DMS79 (cell line): ENCODE measurements at places on chromosomes 4 and X.

DNA sequence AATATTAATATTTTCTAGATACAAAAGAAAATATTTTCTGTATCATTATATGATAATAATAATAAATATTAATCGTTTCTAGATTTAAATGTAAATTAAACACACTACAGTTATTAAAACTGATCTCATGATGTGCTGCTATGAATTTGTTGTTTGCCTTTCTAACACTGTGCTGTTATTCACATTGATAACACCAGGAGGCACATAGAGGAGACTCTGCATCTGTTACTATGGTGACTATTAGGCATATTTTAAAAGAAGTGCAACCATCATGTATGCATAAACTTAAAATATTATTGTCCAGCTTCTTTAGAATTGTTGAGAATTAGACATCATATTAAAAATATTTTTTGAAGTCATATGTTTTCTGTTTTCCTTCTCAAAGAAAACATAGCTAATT, 11.8 kb upstream of the PDGFC start:
- no peak for DNase-seq

DNA sequence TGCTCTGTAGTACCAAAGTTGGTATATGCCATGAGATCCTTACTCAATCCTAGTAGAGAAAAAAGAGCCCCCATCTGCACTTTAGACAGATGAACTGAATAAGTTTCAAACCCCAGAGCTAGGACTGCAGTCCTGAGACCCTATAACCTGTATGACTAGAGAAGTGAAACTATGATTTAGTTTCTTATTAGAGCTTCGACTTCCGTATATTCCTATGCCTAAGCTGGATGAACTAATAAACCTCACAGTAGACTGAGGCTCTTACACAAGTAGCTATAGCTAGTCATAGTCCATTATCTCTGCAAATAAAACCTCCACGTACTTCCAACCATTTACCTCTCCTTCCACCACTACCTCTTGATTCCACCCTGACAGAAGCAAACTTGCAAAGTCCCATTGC, 6.3 kb upstream of the OTUD4 start:
- DNase-seq = no peak

GRCh38 chr4:39698424-39699009, 581 bp downstream of the UBE2K start:
- DNase-seq = peak; percentile 8

- no peak for DNase-seq
These were observed 50.0 kb downstream of the LGI2 start for GRCh38 chr4:24980740-24981139.

DNA sequence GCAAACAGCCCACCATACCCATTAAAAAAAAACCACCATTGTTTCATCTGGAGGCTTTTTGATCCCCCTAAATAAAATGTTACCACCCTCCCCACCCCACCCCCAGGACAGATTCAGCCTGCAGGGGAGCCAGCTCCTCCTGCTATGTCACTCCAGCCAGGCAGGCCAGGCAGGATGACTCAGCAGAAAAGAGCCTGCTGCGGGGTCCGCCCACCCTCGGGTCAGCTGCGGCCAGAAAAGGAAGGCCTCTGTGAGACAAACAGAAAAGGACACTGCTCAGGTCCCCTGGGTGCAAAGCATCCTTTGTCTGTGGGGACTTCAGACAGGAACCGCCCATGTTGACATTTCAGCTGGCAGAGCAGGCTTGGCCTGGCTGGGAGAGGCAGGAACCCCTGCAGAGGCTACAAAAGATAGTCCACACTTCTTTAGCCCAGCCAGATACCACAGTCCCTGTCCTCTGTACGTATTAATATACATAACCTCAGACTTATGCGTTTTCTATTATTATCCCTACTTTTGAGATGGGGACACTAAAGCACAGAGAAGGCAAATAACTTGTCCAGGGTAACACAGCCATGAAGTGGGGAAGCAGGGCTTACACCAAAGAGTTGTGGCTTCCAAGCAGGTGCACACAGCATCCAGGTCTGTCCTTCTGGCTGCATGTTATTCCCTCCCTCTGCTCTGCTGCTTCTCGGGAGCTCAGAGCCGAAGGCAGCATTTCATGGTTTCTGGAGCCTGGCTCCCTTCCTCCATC, 147.7 kb downstream of the CPEB2 start:
- DNase-seq = no peak

DNA sequence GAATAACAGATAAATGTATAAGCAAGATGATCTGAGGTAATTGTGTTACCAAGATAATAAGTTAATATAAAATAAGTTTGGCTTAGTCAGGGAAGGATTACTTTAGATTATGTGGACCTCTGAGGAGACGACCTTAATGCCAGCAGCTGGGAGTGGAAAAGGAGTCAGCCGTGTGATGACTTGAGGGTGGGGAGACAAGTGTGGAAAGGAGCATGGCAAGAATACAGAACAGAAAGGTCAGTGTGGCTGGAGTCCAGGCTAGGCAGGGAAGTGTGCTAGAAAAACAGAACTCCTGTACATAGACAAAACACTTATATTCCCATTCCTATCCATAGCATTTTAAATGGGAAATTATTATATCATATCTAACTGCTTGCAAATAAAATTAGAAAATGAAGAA, 138.8 kb downstream of the PDLIM5 start:
- no peak for DNase-seq

- no peak for DNase-seq
These were observed 4.3 kb downstream of the IL15 start for GRCh38 chr4:141640696-141641095.

- DNase-seq = no peak
These were observed 495.4 kb downstream of the PACRGL start for GRCh38 chr4:21195682-21196081.

- DNase-seq = no peak
These were observed 32.8 kb downstream of the FHDC1 start for GRCh38 chr4:152968806-152969394.

GRCh38 chrX:155611302-155611701, 1.4 kb downstream of the TMLHE start:
- DNase-seq = no peak

DNA sequence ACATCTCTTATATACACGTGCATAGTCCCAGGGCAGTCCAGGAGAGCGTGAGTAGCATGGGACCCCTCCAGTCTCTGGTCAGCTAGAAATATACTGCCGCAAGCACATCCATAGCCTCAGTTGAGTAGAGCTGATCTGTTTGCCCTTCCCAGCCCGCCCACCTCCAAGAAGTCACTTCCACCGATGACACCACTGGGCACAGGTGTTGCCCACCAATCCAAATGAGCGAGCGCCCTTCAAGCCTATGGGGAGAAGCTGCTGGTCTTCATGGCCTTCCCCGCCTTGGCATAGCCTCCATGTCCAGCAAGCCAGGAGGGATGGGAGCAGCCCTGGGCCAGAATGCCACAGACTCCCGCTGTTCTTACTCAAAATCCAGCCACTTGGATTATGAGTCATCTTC, 10.2 kb downstream of the DUSP9 start:
- no peak for DNase-seq

DNA sequence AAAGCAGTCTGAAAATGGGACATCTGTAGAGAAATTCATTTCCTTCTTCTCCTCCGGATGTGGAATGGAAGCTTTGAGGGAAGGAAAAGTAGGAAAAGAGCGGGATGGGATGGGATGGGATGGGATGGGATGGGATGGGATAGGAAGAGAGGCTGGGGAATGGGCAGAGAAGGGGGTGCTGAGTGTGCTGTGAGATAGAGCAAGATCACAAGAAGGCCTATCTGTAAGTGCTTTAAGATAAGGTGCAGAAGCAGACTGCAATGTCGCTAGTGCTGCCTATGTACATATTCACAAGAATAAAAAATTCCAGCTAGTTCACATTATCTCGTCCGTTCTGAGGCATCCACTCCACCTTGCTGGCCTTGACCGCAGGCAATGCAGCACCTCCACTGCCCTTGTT, 86.2 kb downstream of the IRF2 start:
- no peak for DNase-seq

- no peak for DNase-seq
These were observed 5.1 kb upstream of the ING2 start for GRCh38 chr4:183499801-183500200.

DNA sequence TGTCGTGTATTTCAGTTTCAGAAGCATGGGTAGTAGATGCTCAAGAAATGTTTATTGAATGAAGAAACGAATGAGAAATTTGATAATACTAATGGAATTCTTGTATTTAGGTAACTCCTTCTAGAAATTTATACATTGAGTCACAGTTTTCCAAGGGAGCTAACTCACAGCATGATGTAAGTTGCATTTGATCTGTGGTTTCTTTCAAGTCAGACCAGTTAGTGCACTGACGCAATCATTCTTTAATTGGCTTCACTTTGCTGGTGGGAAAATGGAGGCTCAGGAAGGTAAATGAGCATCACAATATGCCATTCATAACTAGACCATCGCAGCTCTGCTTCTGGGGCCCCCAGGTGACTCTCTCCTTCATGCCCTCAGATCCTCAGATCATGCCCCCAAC, 17.3 kb upstream of the CWH43 start:
- no peak for DNase-seq

DNA sequence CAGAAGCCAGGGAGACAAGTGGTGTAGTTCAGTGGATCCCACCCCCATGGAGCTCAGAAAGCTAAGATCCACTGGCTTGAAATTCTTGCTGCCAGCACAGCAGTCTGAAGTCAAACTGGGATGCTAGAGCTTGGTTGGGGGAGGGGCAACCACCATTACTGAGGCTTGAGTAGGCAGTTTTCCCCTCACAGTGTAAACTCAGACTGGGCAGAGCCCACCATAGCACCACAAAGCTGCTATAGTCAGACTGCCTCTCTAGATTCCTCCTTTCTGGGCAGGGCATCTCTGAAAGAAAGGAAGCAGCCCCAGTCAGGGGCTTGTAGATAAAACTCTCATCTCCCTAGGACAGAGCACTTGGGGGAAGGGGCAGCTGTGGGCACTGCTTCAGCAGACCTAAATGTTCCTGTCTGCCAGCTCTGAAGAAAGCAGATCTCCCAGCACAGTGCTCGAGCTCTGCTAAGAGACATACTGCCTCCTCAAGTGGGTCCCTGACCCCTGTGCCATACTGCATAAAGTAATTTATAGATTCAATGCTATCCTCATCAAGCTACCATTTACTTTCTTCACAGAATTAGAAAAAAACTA, 163.2 kb downstream of the HHIP start:
- DNase-seq = no peak

- no peak for DNase-seq
These were observed 96.5 kb upstream of the MAP3K15 start for GRCh38 chrX:19611636-19612376.

- no peak for DNase-seq
These were observed 2.5 kb upstream of the BRWD3 start for GRCh38 chrX:80812176-80812575.

GRCh38 chr4:174538123-174538875, 16.0 kb upstream of the HPGD start:
- no peak for DNase-seq

GRCh38 chr4:165335163-165335703, 7.8 kb downstream of the MSMO1 start:
- no peak for DNase-seq

DNA sequence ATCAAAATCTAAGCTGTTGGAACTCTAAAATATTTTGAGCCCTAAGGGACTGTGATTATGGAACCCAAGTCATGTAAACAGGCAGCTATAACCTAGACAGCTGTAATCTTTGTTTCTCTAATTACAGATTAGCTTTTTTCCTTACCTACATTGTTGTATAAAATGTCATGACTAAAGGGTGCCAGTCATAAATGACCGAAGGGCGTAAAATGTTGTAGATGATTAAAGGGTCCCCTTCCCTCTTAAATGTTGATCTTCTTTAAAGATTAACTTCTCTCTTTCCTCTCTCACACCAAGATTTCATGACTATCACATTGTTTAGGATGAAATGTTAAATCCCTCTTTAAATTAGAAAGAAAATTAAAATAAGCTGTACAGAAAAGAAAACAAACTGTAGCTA, 659.4 kb upstream of the NR3C2 start:
- no peak for DNase-seq

DNA sequence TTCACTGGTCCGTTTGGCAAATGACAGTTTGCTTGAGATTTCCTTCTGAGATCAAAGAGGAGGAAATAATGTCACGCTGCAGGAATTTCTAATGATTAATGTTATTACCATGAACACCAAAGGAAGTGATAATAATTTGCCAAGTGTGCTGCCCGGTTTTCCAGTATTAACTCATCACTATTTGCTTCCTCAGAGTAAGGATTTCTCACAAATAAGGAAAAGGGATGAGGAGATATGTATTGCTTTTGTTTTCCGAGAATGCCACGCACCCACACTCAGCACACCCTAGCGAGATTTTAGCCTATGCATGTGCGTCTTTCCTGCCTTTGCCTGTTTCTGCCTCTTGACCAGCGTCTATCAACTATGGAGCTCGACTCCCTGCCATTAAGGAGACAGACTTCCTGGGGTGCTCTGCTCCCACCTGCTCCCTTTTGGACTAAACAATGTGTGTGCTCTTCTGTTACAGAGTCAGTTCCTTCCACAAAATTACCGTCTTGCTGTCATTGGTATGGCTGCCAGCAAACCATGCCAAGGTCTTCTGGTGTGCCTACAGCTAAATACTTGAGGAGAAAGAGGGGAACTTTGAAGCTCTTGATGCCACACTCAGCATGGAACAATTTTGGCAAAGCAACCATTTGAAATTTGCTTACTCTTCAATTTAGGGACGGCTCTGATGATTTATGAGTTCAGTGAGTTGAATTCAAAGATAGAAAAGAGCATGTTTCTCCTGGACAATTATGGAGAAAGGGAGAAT, 393.1 kb upstream of the ZFP42 start:
- DNase-seq = no peak

- DNase-seq = no peak
These were observed 49.5 kb upstream of the GC start for GRCh38 chr4:71833232-71833900.

DNA sequence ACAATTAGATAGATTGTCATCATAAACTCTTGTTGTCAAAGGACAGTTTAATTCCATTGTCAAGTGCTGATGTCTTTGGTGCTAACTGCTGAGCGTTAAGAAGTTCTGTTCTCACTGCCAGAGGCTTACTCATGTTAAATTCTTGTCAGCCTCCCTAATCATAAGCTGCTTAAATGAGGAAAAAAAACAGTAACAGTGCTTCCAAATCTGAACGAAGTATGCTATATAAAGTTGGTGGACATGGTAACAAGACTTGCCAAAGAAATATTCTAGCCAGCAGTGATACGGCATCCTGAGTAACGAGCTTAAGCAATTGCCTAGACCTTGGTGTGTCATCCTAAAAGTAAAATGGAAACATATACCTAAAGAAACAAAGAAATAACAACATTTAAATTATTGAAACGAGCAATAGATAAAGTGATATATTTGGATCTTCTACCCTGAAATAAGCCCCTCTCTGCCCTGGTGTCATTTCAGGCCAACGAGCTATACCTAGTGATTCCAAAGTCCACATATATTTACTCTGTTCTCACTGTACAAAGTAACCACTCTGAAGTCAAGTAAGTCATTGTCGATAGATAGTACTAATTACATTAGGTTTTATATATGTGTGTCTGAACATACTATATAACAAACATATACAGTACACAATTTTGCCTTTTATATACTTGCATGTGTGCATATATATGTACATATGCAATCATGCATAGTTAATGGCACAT, 339.7 kb upstream of the HS3ST1 start:
- DNase-seq = no peak

GRCh38 chr4:48175328-48175727, 41.3 kb upstream of the TXK start:
- DNase-seq = no peak

- no peak for DNase-seq
These were observed 23.5 kb downstream of the NDP start for GRCh38 chrX:43949669-43950068.

- DNase-seq = no peak
These were observed 38.2 kb downstream of the MAGED1 start for GRCh38 chrX:51931566-51932150.
